ENCODE measurements at places on chromosomes 16 and 17.

- DNase-seq, result no peak
Measured at GRCh38 chr16:69839798-69840409, 77.8 kb downstream of the WWP2 start.

- DNase-seq, result no peak
Measured at GRCh38 chr16:50709980-50710379, 16.6 kb downstream of the NOD2 start.

DNA sequence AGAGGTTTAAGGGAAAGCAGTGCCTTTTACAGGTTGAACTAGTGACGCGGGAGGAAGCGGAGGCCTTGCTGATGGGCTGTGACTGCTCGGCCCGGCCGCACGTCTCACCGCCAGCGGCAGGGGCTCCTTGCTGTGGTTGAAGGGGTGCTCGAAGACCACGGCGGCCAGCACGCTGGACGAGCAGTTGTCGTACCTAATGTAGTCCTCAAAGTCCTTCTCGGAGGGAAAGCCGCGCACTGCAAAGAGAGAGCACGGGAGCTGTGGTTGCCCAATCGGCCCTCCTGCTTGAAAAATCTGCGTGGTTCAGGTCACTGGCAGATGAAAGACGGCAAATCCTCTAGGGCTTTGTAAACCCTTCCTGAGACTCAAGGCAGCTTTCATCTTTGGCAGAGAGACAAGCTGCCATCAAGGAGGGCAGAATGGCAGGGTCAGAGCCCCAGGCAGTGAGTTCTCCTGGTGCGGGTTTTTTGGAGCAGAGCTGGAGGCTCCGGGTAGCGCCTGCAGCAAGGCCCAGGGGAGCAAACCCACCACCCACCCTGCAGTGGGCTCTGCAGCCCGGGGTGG is 16.1 kb downstream of the ABCA3 start:
- no peak for DNase-seq

DNA sequence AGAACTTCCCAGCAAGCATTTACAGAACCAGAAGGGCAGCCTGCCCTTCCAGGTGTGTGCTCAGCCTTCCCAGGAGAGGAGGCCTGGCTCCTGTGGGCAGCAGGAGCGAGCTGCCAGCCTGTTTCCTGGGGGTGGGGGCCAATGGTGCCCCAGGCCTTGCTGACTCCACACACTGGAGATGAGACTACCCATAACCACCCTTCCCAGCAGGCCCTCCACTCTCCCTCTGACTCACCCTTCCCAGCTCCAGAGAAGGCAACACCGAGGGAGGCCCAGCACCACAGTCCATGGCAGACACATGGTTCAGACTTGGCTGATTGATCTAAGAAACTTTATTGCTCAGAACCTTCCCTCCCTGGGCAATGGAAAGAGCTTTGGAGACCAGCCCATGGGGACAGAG is 1.8 kb upstream of the PRSS53 start:
- no peak for DNase-seq

GRCh38 chr16:67942200-67942509 is 1.8 kb downstream of the LCAT start:
- DNase-seq, result no peak

- no peak for DNase-seq
Measured at GRCh38 chr16:9088848-9089247, 2.6 kb upstream of the HAPSTR1 start.

- DNase-seq, result no peak
Measured at GRCh38 chr16:81493755-81494433, 49.3 kb downstream of the CMIP start.

- DNase-seq, result no peak
Measured at GRCh38 chr17:2634361-2634960, 41.0 kb downstream of the PAFAH1B1 start.

DNA sequence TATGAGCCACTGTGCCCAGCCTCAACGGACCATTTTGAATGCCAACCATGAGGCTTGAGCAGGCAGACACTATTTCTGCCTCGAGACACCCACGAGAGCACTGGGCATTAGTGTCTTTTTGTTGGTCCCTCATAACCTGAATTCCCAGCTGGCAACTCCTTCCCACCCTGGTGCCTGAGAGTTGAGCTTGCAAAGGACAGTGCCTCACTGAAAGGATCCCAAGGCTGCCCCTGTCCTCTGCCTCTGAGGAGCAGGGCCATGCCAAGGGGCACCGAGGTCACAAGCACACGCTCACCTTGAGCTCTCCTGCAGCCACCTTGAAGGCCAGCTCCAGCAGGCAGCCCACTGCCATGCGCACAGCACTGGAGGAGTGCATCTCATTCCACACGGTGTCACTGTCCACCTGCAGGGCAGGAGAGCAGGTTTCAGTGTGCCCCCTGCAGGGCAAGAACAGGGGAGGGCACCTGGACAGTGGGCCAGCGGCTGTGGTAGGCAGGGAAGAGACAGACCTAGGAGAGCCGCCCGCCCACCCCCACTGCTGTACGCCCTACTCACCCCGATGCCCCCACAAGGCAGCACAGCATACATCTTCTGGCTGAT is 12.8 kb downstream of the G6PC3 start:
- DNase-seq, result no peak

DNA sequence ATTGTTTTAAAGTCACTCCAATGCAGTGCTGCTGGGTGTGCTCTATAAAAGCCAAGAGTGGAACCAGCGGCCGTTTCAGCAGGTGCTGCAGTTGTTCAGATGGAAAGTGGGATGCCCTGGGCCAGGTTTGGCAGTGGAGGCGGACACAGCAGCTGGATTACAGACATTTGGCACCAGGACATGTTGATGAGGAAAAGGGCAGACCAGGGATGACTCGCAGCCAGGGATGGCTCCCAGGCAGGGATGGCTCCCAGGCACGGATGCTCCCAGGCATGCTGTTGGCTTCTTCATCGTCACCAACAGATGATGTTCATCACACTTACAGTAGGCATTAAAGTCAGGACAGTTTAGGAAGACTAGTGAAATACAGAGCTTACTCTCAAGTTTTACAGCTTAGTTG is 10.0 kb downstream of the GAN start:
- no peak for DNase-seq

DNA sequence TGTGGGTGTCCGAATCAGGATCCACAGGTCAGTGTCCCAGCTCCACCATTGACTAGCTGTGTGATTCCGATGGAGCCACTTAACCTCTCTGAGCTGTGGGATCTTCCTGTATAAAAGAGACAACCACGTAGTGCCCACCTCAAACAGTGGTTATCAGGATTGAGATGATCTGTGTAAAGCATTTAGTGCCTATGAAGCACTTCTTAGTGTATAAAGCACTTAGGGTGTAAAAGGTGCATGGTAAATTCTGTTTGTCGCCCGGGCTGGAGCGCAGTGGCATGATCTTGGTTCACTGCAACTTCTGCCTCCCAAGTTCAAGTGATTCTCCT is 95.2 kb downstream of the MARF1 start:
- DNase-seq, result no peak

- DNase-seq, result no peak
Measured at GRCh38 chr16:1363501-1364041, 11.8 kb downstream of the GNPTG start.

DNA sequence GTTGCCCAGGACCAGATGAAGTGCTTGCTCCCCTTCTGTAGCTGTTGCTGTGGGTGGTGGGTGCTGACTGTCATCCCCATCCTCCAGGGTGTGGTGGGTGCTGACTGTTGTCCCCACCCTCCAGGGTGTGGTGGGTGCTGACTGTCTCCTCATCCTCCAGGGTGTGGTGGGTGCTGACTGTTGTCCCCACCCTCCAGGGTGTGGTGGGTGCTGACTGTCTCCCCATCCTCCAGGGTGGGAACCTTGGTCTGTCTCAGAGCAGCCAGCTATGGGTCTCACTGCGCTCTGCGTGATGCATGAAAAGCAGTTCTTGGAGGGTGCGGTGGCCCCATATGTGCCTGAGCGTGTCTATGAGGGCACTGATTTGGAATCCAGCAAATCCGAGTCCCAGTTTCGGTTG is 163.8 kb downstream of the RPTOR start:
- no peak for DNase-seq

GRCh38 chr16:68022278-68022727 is 729 bp downstream of the DDX28 start:
- DNase-seq, result no peak

GRCh38 chr17:64393000-64393402 is 2.3 kb upstream of the PECAM1 start:
- no peak for DNase-seq

DNA sequence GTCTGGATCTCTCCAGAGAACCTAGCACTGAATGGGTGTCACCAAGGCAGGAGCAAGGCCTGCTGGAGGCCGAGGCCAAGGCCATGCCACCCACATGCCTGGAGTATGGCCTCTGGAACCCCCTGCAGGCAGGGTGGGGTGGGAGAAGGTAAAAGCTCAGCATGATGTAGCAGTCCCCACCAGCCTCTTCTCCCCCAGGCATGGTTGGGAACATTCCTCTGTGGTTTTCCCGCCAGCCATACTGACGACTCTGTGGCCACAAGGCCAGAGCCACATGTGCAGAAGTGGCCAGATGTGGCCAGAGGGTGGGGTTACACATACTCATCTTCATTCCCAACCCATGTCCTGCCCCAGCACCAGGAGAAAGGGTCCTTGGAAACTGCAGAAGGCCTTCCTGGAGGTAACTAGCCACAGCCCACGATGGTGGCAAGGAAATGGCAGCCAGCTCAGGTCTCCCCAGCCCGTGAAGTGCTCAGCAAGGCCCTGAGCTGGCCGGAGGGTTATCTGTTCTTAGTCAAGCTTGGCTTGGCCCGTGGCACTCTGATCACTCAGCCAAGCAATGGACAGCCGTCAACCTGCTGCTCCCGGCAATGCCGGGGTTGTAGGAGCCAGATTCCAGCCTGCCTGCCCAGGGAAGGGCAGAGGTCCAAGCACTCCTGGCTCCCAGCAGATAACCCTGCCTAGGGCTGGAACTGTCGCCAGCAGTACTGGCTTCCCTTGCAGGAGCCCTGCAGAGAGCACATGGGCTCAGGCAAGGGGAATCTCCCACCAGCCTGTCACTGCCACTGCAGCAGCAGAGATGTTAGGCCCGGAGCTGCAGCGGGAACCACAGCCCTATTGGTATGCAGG is 26.1 kb downstream of the HDAC5 start:
- DNase-seq, result no peak

DNA sequence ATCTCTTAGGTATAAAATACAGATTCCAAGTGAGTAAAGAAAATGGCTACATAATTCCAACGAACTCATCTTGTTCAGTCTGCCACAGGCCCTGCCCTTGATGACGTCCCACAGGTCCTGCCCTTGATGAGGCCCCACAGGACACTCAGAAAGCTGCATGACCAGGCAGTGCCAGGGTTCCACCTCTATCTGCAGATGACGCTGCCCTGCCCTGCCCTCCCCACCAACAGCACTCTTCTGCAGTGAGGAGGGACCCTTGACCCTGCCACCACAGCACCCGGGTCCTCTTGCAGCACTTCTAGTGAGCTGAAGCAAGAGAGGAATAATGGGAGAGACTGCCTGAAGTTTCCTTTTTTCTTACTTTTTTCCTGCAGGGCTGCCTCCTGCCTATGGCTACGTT is 118.4 kb downstream of the VPS53 start:
- no peak for DNase-seq

DNA sequence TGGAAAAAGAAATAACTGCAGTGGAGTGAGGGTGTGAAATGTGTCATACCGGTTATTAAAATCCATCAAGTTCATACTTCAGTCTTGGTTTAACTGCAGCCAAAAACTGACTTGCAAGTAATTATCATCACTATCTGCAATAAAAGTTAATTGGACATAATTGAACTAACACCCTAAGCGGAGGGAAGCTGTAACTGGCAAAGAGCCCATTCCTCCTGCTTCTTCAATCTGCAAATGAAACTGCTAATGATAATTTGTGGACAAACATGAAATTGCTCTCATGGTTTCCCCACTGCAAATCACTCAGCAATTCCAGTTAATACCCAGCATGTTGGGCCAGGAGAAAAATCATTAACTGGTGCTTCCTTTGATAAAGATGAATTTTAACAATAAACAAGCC is 46.5 kb downstream of the FAM222B start:
- DNase-seq, result no peak

- DNase-seq, result no peak
Measured at GRCh38 chr17:66260275-66260674, 31.1 kb upstream of the APOH start.
